Suppressor macrophage (primary cell): ENCODE measurements at places on chromosomes 2 and 18.

GRCh38 chr18:59866551-59867269 is 33.1 kb upstream of the PMAIP1 start:
- DNase-seq = no peak

DNA sequence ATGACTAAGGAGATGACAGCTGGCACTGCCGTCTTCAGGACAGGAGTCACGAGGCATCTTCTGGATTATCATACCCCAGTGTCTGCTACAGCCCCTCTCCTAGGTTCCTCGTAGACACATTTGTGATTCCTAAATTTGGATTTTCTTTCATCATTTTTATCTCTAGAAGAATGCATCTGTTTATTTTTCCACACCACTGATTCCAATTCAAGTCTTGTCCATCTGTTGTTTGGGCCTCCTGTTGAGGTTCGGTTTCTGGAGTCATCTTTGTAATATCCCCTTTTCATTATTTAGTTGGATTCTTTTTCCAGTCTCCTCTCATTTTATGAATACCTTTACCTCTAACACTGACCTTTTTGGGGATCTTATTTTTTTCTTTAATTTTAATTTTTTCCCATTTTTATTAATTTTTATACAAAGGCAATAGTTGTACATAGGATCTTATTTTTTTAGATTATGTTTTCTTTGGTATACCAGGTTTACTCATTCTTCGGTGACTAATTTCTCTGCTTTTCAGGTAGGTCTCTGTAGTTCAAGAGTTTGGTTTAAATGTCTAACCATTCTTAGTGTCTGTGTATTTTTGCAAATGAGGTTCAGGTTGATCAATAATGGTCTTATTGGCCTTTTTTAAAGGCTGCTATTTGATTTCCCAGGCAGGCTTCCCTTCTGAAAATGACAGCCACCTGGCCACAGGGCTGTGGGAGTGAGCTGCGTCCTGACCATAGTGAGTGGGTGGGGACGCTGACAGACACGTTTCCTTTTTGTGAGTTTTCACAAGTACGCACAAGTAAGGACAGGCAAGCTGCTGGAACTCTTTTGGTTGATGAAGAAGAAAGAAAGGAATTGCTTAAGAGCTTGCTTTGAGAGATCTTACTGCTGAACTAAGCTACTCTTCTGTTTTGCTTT is 34.5 kb downstream of the FARP2 start:
- DNase-seq = no peak

GRCh38 chr2:69538872-69539548 is 101.8 kb upstream of the NFU1 start:
- DNase-seq = peak; percentile 43

- peak; percentile 91 for DNase-seq
Measured at GRCh38 chr2:100262046-100262445, 60.3 kb downstream of the LONRF2 start.

- DNase-seq = peak; percentile 10
Measured at GRCh38 chr2:162258686-162259085, 15.4 kb upstream of the FAP start.

DNA sequence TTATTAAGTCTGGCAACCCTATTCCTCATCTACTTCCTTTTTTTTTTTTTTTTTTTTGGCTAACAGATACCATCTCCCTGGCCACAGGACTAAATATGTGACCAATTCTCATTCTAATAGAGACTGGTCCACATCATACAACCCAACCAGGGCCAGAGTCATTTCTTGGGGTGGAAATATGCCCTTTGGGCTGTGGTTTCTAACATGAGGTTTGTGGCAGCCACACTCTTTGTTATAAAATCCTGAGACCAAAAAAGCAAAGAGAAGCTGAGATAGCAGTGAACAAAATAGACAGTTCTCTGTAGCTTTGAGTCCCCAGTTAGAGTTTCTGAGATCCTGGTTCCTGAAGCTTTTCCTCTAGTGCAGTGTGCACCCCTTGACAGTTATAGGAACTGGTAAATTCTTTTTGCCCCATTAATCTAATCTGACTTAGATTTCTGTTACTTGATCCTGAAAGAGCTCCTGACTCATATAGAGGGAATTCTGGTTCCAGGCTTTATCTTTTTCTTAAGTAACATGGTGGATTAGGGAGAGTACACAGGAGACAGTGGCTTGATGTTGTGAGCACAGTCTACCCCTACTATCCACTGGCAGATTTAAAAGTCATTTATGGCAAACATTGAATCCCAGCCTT is 86.8 kb downstream of the MAIP1 start:
- no peak for DNase-seq

GRCh38 chr2:70902067-70902442 is 33.6 kb upstream of the ATP6V1B1 start:
- no peak for DNase-seq

GRCh38 chr2:105371156-105371555 is 27.7 kb downstream of the FHL2 start:
- no peak for DNase-seq

GRCh38 chr18:28635530-28635929 is 458.6 kb upstream of the CDH2 start:
- DNase-seq = no peak

DNA sequence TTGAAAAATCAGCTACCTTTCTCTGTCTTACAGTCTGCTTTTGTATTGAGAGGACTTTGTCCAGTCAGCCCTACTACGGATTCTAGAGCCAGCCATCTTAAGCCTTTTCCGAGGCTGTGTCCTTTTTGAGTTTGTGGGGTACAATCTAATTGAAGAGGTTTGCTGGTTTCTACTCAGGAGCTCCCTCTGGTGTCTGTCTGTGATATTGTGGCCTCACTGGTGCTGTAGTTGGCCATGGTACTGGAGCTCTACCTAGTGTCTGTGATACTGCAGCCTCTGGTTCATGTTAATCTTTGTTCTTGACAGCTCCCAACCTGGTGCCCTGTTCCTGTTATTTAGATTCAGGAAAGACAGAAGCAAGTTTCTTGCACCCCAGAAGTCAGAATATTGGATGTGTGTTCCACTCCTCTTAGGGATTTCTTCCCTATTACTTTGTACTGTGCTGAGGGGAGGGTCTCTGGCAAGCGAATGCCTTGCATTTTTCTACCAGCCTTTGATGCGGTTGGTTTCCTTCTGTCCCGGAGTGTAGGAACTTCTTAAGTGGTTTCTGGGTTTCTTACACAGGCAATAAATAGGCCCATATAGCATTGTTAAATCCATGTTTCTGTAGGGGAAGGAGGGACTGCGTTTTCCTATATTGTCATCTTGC is 78.5 kb downstream of the ACSL3 start:
- peak; percentile 79 for DNase-seq

DNA sequence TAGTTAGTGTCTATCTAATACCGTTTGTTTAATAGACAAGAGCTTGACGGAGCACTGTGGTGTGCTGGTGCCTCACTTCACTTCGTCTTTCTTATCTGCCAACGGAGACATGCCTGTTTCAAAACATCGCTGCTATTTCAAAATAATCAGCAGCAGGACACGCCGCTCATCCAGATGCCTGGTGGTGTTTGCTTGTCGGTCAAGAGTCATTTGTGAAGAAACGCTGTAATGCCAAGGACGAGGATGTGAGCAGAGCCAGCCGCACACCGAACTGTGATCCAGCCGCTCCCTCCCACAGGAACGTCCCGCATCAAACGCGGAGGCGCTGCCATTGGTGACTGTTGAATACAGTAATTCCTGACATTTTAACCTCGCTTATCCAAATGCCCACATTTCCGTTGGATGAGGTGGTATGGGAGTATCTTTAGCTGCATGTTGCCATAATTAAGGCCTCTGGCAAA is 432.4 kb downstream of the FBXO15 start:
- no peak for DNase-seq

DNA sequence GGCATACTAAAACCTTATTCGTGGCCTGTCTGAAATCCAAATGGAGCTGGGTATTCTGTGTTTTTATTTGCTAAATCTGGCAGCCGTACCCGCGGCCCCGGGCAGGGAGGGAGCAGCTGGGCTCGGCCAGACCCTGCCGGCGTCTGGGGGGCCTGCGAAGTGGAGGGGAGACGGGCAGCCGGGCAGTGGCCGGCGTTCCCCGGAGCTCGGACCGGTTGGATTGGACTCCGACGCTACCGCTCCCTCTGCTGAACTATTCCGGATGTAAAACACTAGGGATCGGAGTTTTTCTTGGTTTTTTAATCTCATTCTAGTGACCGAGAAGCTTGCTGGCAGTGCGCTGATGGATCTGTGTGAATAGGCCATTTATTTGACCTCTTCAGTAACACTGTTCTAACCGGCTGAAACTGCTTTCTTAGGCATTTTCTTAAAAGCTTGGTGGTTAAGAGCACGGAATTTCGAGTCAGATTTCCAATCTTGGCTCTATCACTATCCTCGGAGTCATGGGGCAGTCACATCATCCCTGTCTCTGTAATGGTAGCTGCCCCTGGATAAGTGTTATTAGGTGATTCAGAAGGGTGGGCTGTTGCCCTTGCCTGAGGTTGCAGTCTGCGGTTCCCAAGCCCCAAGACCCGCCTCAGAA is 694 bp downstream of the UNC50 start:
- DNase-seq = peak; percentile 51

- DNase-seq = no peak
Measured at GRCh38 chr18:28582724-28583123, 405.8 kb upstream of the CDH2 start.

DNA sequence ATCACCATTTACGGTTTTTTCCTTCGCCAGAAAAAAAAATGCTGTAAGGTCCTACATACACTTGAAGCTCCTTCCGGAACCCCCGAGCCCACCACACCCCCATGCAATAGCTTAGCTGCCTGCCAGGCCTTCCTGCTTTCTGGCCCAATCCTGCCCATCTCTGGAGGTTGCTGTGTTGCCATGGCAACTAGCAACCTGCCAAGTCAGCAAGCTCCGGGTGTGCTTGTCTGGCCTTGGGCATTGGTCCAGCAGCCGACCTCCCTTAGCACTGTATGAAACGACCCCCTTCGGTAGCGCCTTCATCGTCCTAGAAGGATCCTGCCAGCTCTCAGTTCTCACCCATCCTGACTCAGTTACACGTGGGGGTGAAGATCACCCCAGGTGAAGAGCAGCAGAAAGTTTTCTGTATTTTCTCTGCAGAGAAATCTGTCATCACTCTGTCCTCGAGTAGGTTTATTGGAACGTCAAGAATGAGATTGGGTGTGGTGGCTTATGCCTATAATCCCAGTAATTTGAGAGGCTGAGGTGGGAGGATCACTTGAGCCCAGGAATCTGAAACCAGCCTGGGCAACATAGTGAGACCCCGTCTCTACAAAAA is 47.4 kb upstream of the MTCL1 start:
- no peak for DNase-seq

GRCh38 chr2:109351164-109351756 is 222.3 kb downstream of the SH3RF3 start:
- peak; percentile 17 for DNase-seq

GRCh38 chr2:61210332-61210981 is 48.5 kb downstream of the C2orf74 start:
- DNase-seq = no peak

- peak; percentile 77 for DNase-seq
Measured at GRCh38 chr2:26605195-26605998, 35.8 kb downstream of the CIB4 start.

DNA sequence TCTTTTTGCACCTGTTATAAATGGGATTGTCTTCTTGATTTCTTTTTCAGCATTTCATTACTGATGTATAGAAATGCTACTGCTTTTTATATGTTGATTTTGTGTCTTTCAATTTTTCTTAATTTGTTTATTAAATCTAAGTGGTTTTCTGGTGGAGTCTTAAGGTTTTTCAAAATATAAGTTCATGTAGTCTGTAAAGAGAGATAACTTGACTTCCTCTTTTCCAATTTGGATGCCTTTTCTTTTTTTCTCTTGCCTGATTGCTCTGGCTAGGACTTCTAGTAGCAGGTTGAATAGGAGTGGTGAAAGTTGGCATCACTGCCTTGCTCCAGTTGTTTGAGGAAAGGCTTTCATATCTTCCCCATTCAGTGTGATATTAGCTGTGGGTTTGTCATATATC is 28.6 kb upstream of the GALNT5 start:
- DNase-seq = no peak

DNA sequence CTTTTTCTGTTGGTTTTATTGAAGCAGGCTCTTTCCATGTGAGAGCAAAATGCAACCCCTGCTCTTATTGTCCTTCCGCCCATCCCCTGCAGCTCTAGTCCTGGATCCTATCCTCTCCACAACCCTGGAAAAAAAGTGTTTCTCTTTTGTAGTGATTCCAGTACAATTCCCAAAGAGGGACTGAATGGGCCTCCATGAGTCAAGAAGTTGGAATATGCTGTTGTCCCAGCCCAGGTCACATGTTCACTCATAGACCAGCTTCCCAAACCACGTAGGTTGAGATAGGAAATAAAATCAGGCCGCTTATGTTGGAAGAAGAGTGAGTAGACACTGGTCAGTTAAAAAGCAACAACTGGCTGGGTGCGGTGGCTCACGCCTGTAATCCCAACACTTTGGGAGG is 39.4 kb downstream of the CPO start:
- DNase-seq = no peak

GRCh38 chr2:145277922-145278321 is 758.0 kb upstream of the ZEB2 start:
- no peak for DNase-seq

- DNase-seq = no peak
Measured at GRCh38 chr18:6004119-6004518, 108.8 kb upstream of the TMEM200C start.

DNA sequence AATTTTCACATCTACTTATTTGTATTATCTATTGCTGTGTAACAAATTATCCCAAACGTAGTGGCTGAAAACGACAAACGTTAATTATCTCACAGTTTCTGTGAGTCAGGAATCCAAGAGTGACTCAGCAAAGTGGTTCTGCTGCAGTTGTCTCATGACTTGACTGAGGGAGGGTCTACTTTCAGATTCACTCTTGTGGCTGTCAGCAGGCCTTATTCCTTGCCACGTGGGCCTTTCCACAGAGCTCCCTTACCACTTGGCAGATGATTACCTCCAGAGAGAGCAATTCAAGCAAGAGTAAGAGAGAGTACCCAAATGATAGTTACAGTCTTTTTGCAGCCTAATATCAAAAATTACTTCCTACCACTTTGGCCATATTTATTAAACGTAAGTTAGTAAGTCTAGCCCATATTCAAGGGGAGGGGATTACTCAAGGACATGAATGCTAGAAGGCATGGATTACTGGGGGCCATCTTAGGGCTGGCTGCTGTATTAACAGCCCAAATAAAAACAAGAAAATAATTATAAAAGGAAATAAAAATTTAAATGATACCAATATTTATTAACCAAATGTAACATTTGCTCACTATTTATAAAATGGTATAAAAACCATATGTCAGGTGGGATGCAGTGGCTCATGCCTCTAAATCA is 48.7 kb upstream of the NBEAL1 start:
- DNase-seq = peak; percentile 69

DNA sequence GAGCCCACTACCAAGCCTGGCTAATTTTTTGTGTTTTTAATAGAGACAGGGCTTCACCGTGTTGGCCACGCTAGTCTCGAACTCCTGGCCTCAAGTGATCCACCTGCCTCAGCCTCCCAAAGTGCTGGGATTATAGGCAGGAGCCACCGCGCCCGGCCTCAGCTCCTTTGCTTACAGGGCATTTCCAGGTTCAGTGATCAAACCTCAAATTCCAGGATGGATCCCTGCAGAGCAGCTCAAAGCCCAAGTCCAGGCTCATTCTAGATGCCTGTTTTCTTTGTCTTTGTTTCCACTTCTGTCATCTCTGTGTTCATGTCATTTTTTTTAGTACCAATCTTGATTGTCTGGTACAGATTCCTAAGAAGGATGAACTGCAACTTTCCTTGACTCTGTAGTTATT is 41.9 kb downstream of the TNFRSF11A start:
- no peak for DNase-seq

GRCh38 chr2:48424356-48424755 is 105.6 kb upstream of the STON1 start:
- DNase-seq = no peak

- no peak for DNase-seq
Measured at GRCh38 chr2:110115291-110116032, at the start of gene MALL. MALL (minus strand) TSS chr2:110115822; CDS start chr2:110115792, 30 bp downstream.
